ENCODE measurements at places on chromosomes 12 and 14.
A peak's percentile ranks its signal among the peaks of the same experiment; 100 is the strongest.

- peak; percentile 6 for DNase-seq
Measured at GRCh38 chr12:90515199-90516175, 439.5 kb downstream of the CCER1 start.

DNA sequence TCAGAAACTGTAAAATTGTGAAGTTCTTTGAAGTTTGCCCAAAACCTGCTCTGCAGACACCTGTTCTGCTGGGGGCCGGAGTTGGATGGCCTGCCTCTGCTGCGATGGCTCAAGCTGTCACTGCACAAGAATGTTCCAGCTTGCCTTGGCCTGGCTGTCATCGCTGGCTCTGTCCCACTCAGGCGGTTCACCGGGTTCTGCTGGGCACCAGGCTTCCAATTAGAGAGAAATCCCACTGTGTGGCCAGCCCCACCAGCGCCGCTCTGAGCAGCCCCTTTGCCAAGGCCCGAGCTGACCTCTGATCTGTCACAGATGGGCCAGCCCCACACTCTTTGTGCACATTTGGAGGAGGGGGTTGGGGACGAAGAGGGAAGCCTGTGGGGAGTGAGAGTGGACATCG is 71.7 kb upstream of the GPATCH2L start:
- DNase-seq = no peak

GRCh38 chr14:60311417-60311816 is 62.4 kb downstream of the PPM1A start:
- peak; percentile 14 for DNase-seq

DNA sequence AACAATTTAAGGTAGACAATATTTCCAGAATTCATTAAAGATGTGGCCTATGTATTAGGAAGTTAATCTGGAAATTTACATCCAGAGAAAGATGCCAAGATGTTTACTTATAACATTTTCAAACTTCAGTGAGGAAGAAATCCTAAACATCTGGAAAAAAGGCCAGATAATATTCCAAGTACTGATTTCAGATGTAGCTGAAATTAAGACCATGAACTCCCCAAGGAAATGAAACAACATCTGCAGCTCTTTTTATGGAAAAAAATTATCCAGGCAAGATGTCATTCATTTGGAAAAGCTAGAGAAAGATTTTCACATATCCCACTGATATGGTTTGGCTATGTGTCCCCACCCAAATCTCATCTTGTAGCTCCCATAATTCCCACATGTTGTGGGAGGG is 35.0 kb downstream of the GNG2 start:
- no peak for DNase-seq

GRCh38 chr12:13104409-13104808 is 942 bp upstream of the GSG1 start:
- DNase-seq = no peak

GRCh38 chr12:89731614-89732013 is 23.0 kb upstream of the ATP2B1 start:
- DNase-seq = peak; percentile 71

- DNase-seq = peak; percentile 22
Measured at GRCh38 chr12:131074221-131075083, 120.7 kb downstream of the ADGRD1 start.

GRCh38 chr12:27869567-27869966 is 89.5 kb upstream of the MANSC4 start:
- no peak for DNase-seq

- no peak for DNase-seq
Measured at GRCh38 chr12:114439261-114439683, 33.3 kb upstream of the TBX5 start.

DNA sequence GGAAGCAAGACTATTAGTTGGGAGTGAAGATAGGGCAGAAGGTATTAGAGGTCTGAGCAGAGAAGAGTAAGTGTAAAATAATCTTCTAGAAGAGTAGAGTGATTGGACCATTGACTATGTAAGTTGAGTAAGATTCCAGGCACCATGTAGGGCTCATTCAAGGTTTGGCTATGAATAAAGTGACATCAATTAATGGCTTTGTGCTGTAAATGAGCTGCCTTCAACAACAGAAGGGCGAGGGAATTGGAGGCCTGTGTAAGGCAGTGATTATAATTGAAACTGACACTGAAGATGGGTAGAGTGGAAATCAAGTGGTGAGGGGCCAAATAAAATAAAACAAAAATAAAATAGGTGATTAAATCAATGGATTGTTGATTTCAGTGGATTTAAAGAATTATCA is 26.4 kb downstream of the PTPRQ start:
- DNase-seq = no peak

DNA sequence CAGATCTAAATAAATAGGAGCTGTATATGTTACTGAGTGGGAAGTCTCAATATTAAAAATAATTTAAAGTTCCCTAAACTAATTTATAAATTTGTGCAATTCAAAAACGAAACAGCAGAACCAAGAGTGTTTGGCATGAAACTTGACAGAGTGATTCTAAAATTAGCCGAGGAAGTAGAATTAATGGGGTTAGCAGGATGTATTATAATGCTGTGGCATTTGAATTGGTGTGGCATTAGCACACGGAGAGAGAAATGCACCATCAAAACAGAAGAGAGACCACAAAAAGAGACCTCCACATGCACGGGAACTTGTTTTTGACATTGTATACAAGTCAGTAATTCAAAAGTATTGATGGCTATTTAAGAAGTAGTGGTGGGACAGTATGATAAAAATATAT is 366.0 kb upstream of the RGS6 start:
- no peak for DNase-seq

GRCh38 chr12:117660896-117661295 is 299.5 kb upstream of the NOS1 start:
- no peak for DNase-seq

DNA sequence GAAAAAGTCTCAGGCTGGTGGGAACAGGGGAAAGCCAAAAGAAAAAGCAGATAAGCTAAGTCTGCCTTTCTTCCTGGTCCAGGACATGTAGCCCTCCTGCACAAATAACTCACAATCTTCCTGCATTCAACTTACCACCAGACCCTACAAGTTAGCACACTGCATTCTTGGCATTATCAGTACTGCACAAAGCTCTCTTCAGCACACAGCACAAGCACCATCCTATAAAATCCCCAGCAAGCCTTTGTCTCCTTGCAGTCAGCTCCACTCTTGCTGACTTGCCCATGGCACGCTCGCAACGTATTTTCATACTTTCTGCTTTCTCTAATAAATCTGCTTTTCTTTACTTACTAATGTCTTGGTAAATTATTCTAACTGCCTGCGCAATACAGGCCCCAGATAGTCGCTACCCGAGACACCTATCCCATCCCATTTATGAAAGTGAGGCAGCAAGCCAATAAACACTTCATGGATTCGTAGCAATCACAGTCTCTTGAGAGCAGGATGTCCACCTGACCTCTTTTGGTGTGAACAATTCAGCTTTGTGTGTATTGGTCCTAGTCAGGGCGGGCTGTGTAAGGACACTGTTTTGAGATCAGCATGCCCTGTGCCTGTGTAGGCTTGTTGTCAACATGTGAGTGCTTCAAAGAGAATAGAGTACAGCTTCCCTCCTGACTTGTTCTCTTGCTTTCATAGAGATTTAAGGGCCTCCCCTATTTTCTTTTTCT is 49.0 kb downstream of the TMEM117 start:
- no peak for DNase-seq

GRCh38 chr14:54374117-54374884 is 22.5 kb upstream of the CDKN3 start:
- peak; percentile 40 for DNase-seq

DNA sequence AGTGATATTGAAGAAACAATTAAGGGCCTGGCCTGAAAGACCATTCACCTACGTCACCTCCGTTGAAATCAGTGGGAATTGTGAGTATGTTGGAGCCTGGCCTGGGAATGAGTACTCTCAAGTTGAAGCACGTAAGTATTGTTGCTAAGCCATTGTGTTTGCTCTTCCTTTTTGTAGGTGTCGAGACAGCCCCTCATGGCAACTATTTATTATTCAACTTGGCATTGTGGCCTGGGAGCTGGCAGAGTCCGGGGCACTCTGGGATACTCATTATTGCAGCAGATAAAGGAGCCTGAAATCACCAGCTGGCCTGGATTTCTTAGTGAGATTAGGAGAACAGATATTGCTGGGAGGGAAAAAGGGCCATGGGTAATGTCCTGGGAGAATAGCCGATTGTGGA is 147.4 kb downstream of the C12orf75 start:
- DNase-seq = no peak

GRCh38 chr14:73771848-73772638 is 57.9 kb upstream of the PNMA1 start:
- no peak for DNase-seq

- DNase-seq = no peak
Measured at GRCh38 chr12:115740586-115741155, 536.8 kb downstream of the MED13L start.

All from AG08395 (cell line).